ENCODE measurements at places on chromosomes 12 and 14.
A peak's percentile ranks its signal among the peaks of the same experiment; 100 is the strongest.

GRCh38 chr12:92615703-92616102 is 87.1 kb upstream of the PLEKHG7 start:
- DNase-seq: no peak

DNA sequence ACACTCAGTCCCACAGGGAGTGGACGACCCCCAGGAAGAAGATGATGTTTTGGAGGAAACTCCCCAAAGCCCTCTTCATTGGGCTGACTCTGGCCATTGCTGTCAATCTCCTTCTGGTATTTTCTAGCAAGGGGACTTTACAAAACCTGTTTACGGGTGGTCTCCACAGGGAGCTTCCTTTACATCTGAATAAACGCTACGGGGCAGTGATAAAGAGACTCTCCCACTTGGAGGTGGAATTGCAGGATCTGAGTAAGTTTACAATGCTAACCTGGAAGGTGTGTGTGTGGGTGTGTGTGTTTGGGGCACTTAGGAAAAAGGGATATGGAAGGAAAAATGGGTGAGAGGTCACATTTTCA is 416 bp downstream of the GALNT8 start:
- peak; percentile 42 for DNase-seq

- peak; percentile 95 for DNase-seq
Measured at GRCh38 chr12:132618683-132619043, at the start of gene P2RX2. TSS of gene P2RX2 (plus strand) at chr12:132618776. CDS start at chr12:132618817, 41 bp downstream.

GRCh38 chr12:54147606-54148005 is 41.2 kb downstream of the SMUG1 start:
- DNase-seq: no peak

DNA sequence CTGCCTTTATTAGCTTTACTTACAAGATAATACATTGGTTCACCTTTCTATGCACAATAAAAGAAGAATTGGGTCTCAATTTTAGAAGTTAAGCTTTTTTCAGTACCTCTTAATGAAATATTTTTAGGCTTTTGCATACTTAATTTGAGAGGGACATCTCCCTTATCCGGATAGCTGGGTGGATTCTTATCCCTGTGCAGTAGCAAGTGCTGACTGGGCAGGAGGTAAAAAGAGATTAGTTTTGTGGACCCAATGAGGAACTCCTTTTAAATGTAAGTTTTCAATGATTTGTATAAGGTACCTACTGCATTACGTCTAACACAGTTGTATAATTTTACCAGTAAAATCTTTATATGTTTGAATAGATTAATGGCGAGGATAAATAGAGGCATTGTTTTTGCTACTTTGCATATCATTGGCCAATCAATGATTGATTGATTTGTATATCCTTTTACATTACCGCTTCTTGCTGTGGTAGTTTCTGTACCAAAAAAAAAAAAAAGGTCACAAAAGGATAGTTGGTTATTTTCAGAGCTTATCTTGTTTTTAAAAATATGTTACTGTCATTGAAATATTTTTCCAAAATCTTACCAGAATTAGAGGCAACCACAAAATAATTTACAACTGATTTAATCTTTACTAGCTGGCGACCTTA is 2.2 kb downstream of the CPSF6 start:
- no peak for DNase-seq

Data from H7 (cell line).